ENCODE measurements at places on chromosomes 4 and X.

- no peak for DNase-seq
Measured at GRCh38 chr4:4254666-4255065, 6.6 kb upstream of the TMEM128 start.

DNA sequence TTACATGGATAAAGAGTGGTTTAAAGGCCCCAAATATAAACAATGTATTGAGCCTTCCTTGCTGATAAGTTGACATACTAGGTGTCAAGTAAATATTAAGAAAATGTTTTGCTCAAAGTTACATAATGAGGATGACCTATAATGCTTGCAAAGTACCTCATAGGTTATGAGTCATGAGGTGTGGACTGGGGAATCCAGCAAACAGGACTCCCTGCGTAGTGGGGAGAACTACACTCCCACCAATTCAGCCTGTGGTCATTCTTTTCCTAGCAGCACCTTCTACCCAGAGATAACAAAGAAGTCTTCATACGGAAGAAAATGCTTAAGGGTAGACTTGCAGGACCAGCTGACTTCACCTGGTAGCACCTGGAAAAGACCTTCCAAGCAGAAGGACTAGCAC lies 418.9 kb upstream of the CPEB2 start:
- DNase-seq = no peak

DNA sequence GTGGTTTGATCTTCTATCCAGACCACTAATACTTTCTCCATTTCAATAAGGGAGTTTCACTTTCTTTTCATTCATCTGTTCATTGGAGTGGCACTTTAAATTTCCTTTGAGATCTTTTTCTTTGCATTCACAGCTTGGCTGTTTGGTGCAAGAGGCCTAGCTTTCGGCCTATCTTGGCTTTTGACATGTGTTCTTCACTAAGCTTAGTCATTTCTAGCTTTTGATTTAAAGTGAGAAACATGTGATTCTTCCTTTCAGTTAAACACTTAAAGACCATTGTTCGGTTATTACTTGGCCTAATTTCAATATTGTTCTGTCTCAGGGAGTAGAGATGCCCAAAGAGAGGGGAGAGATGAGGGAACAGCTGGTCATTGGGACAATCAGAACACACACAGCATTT lies 24.3 kb downstream of the CXCL13 start:
- DNase-seq = no peak

DNA sequence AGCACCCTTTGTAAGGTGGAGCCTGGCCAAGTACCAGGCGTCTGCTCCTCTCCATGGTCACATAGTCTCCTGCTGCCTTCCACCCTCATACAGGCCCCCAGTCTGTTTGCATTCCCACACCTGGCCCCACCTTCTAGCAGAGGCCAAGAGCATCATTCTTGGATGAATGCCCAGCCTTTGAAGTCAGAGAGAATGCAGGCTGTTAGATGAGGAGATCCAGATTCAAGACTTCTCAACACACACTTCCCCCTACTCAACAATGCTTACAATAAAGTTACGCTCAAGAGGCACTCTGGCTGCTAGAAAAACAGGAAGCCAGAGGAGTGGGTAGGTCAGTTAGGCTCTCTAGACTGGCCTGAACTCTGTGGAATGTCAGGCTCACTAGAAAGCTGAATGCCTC lies 43.3 kb downstream of the SHROOM4 start:
- DNase-seq = no peak

DNA sequence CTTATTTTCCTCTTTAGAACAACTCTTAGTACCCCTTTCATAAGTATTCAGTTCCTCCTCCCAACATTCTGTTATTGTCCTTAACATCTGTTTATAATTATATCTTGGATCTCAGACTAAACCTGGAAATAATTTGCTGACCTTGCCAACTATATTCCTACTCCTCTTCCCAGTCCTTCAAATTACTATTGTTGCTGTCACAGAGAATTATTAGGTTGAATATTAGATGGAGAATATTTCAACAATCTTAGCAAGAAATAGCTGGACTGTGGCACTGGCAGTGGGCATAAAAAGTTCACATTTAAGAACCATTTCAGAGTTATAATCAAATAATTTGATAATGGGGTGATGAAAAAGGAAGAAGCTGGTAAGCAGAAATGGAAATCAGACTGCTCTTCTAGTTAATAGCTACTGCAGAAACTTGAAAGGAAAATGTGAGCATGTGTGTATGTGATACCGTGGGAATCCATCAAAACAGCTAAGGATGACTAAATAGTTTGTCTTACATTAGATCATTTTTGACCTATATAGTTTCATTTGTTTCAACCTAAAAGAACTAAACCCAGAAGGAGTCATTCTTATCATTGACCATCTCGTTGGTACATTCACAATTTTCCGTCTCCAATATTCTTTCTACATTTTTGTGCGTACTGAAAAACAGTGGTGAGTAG lies 43.3 kb upstream of the PRDM8 start:
- no peak for DNase-seq

GRCh38 chr4:10107111-10108091 lies 9.2 kb downstream of the WDR1 start:
- DNase-seq = no peak

Measured in activated CD4-positive, alpha-beta T cell treated with anti-CD3 and anti-CD28 coated beads for 48 hours (primary cell).